ENCODE measurements at places on chromosomes 1 and 21.

GRCh38 chr1:12541274-12542137, 76.5 kb downstream of the DHRS3 start:
- DNase-seq, result no peak

DNA sequence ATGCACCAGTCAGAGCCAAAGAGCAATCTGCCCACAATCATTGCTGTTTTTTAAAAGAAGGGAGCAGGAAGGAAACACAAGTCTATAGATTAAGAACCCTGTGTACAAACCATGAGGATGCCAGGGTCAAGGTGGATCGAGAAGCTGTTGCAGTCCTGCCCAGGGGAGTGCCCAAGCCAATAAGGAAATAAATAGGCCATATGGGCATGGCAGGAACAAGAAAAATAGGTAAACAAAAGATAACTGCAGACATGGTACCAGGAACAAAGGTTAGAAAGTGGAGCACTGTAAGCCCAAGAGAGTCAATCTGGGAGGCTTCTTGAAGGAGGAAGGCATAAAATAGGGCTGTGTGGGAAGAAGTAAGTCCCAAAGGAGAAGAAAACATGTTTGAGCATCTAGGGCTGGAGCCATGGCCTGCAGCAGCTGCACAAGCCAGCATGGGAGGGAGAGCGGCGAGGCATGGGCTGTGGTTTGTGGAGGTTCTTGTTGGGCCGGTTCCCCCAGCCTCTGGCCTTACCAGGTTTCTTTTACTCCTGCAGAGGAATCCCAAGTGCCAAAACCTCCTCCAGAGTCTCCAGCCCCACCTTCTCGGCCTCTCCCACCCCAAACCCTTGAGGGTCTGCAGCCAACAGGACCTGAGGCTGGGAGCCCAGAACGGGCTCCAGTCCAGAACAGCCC, 13.6 kb downstream of the INAVA start:
- no peak for DNase-seq

GRCh38 chr1:108747171-108747850, 837 bp downstream of the STXBP3 start:
- DNase-seq, result no peak

DNA sequence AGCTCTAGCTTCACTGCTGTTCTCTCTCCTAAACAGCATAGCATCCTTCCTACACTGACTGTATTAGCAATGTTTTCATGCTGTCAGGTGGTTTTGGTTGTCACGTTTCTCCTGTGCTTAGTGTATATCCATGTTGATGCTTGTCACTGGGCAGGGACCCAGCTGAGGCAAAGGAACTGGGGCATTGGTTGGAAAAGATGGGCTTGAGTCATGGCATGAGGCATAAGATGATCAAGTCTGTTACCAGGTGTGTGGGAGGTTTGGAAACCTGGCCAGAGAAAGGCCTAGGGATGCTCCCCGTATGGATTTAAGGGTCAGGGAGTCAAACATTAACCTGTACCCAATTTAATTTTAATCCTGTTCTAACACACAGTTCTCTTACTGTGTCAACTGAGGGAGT, 69.6 kb downstream of the OSBPL9 start:
- no peak for DNase-seq

DNA sequence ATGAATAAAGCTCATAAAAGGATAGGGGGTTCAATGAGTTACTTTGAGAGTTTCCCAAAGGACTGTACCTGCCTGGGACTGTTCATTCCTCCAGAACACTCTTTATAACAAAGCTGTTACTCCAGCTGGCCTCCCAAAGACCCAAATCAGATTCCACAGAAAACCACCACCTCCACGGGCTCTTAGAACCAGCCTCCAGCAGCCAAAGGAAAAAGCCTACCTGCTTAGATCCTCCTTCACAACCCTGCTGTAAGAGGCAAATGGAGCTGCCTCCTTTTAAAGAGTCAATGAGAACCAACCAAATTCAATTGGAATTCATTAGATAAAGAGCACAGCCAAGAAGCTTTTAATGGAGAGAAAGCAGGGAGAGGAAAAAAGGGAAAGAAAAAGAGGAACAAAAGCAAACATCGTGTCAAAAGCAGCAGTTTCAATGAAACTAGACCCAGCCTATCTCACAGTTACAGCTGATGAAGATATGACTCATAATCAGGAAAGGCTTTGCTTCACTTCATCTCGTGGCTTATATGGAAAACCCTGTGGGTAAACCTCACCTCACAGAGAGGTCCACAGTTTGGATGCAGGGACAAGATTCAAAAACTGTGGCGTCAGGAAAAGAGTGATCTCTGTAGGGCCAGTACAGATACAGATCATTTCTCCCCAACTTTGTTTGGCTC, 27.8 kb upstream of the FMO4 start:
- DNase-seq, result no peak

GRCh38 chr1:14600405-14601112, 2.1 kb downstream of the KAZN start:
- no peak for DNase-seq

GRCh38 chr1:12177156-12177998, 10.6 kb downstream of the TNFRSF1B start:
- no peak for DNase-seq

DNA sequence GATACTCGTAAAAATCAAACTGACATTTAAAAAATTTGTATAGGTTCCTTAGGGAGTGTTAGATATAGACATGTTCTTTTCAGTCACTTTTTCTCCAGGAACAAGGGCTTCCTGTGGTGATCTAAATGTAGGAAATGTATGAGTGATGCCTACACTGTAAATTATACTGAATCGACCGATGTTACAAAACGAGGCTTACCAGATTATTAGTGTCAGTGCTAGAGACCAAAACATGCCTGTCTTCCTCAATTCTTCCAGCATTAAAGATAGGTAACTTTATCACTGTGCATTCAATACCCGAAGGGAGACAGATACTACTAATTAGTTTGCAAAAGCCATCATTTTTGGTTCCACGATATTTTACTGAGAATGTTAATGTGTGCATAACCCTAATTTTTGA, 86.1 kb downstream of the BRINP3 start:
- no peak for DNase-seq

- no peak for DNase-seq
Observed at GRCh38 chr21:28590026-28590425, 402.7 kb downstream of the LTN1 start.

DNA sequence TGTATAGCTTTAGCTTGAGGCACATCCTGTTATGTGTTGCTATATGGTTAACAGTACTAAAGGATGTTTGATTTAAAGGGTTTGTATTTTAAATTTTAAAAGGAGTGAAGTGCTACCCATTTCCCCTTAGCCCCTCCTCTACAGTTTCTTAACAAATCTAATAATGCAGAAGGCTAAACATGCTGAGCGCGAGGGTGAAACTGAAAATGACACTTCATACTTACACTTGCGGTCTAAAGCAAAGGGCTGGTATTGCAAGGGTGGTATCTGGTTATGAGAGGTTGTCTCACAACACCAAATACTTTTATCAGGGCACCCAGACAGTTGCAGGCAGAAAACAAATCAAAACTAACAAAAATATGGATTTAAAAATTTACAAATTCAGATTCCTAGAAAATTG, 172.3 kb downstream of the SIPA1L2 start:
- peak; percentile 9 for DNase-seq

GRCh38 chr1:172938681-172939080, 112.1 kb downstream of the TNFSF18 start:
- DNase-seq, result no peak

DNA sequence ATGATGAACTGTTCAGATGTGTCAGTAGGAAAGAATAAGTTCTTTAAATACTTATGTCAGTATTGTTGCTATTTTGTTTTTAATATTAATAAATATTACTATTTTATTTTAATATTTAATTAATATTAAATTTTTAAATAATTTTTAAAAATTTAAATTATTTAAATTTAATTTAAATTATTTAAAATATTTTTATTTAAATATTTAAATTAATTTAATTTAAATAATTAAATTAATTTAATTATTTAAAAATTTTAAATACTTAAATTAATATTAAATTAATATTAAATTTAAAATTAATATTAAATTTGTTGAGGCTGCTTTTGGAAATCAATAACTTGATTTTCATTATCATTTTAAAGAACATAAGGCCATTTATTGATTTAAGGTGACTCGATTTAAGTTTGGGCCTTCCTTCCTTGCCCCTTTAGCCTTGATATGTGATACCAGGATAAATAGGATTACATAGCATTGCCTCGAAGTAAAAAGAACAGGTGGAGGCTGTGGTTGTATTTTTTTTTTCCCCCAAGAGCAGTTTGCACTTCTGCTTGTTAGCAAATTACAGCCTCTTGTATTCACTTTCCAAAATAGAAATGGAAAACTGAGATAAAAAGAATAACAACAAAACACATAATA, 915.2 kb downstream of the TTLL7 start:
- no peak for DNase-seq

DNA sequence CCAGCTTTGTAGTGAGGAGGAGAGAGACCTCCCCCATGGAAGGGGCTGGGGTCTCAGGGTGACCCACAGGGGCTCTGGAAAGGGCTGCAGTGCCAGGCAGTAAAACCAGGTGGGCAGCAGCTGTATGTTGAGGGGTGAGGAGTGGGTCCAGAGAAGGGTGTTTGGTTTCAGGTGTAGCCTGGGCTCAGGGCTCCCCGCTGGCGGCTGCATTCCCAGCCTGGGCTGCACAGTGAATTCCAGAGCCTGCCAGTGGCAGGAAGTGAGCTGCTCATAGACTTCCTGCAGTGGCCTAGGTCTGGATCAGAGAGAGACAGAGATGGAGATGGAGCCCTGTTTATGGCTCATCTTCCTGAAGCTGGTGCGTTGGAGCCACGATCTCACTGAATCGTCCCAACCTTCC, 356.4 kb downstream of the PTPRU start:
- no peak for DNase-seq

- no peak for DNase-seq
Observed at GRCh38 chr1:147208619-147209018, 16.5 kb downstream of the FMO5 start.

GRCh38 chr1:3245344-3245743, 176.3 kb downstream of the PRDM16 start:
- DNase-seq, result no peak

DNA sequence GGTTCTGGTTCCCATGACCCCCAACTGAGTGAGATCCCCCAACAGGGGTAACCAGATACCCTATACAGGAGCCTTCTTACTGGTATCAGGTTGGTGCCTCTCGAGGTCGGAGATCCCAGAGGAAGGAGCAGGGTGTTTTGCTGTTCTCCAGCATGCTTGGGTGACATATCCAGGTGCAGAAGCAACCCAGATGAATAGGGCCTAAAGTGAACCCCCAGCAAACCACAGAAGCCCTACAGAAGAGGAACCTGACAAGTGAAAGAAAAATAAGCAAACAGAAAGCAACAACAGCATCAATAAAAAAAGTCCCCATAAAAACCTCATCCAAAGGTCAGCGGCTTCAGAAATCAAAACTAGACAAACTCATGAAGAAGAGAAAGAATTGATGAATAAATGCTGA, 633.4 kb upstream of the CXADR start:
- no peak for DNase-seq

GRCh38 chr1:237749122-237749521, 141.6 kb downstream of the ZP4 start:
- no peak for DNase-seq

- no peak for DNase-seq
Observed at GRCh38 chr1:152880907-152881306, 2.8 kb downstream of the SMCP start.

DNA sequence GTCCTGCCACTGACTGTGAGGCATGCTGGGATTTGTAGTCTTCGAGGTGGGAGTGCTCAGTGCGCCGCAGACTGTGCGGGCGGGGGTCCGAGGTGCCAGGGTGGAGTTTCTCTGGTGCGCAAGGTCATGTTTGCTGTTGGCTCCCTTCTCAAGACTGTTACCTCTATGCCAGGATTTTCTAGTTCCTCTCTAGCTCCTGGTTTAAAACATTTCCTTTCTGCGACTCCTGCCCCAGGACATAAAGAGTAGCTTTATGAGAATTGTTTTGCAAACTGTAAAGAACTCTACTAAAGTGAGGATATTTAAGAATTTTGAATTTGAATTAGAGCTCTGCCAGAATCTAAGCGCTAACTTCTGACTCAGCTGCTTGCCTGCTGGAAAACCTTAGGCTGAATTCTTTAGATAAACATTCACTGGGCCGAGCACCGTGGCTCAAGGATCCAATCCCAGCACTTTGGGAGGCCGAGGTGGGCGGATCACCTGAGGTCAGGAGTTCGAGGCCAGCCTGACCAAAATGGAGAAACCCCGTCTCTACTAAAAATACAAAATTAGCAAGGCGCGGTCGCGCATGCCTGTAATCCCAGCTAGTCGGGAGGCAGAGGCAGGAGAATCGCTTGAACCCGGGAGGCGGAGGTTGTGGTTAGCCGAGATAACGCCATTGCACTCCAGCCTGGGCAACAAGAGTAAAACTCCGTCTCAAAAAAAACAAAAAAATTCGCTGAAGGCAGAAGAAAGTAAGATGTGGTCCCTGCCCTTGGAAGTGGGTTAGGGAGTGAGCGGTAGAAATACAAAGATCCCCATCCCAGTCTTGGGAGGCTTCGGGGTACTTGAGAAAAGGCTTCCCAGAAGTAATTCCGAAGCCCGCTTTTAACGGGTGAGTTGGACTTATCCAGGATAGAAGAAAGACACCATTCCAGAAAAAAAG, 992 bp upstream of the USP48 start:
- DNase-seq, result no peak

DNA sequence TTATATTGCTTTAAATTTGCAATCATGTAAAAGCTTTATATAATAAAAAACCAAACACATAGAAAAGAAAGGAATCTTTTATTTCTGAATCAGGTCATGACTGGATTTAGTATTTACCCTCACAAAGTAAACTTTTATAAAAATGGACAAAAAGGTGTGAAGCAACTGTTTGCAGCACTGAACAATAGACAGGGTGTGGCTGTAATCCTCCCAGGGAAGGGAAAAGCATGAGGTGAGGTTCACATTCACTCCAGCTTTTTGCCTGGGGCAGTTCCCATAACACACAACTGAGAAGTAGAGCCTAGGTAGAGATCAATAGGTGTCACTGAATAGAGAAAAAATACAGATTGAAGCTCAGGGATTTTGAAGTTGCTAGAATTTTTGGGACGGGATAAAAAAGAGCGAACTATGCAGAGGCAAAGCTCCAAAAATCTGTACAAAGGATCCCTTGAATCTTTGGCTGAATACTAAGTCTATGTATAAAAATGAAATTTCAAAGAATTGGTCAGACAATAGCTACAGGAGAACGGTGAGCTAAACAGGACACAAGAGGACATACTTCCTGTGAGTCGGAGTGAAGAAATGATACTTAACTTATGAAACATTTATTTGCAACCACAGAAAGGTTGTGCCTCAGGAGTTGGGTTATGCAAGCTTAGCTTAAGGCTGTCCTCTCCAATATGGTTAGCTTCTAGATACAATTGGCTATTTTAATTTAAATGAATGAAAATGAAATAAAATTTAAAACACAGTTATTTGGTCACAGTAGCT, 162.0 kb upstream of the ZP4 start:
- no peak for DNase-seq

GRCh38 chr1:69139007-69139406, 428.7 kb upstream of the LRRC7 start:
- DNase-seq, result no peak

GRCh38 chr1:11071463-11072215, 11.8 kb upstream of the SRM start:
- no peak for DNase-seq

DNA sequence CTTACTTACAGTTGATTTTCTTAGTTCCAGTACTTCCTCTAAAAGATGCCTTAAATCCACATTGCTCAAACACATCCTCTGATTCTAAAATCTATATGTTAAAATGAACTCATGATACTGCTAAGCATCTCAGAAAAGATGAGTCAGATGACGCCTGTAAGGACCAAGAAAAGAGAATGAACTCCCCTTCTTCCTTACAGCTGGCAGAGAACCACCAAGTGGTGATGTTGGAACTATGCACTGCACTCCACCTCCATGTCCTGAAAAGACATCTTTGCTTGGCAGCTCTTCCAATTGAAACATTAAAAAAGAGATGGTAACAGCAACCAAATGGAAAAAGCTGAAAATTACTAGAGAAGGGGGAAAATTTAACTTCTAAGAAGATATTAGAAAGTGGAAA, 648.8 kb downstream of the PTPRC start:
- DNase-seq, result no peak

Measured in activated gamma-delta T cell treated with anti-CD3 and anti-CD28 coated beads, Interleukin-2, amount 50 U/mL, for 16 hours (primary cell).